Muscle of leg (tissue), 16 donors: ENCODE measurements at places on chromosomes 12 and 14.
A peak's percentile ranks its signal among the peaks of the same experiment; 100 is the strongest.

GRCh38 chr14:29536886-29537511, 390.6 kb downstream of the PRKD1 start:
- no peak for DNase-seq

GRCh38 chr14:88384718-88385117, 739 bp upstream of the SPATA7 start:
- peak; percentile 28 for DNase-seq

DNA sequence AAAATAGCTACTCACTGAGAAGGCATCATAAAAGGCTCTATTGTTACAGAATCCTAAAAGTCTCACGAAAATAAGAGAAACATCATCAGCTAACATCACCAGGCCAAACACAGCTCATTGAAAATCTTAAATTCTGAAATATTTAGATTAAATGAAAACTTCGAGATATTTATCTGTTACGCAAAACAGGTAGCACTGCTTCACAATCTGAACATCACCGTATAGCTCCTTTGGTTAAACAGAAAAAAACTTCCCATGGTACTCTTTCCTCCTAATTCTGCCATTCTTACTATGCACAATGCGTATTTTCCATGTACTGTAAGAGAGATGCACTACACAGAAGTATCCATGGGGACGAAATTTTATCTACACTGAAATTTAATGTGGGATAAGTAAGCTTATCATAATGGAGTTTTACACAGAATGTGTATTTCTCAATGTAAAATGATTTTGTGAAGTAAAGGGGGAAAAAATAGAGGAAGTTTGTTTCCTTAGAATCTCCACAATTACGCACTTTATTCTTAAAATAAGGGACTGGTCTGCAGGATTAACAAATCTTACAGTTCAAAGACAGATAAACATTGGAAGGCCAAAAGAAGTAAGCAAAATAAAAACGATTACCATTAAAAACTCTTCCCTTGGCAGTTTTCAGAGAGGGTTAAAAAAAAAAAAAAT, 1.9 kb downstream of the SGPP1 start:
- peak; percentile 44 for DNase-seq

- DNase-seq: no peak
Measured at GRCh38 chr12:13074396-13075117, 28.9 kb downstream of the GSG1 start.

- DNase-seq: no peak
Measured at GRCh38 chr12:32609966-32610365, 69.1 kb upstream of the DNM1L start.

DNA sequence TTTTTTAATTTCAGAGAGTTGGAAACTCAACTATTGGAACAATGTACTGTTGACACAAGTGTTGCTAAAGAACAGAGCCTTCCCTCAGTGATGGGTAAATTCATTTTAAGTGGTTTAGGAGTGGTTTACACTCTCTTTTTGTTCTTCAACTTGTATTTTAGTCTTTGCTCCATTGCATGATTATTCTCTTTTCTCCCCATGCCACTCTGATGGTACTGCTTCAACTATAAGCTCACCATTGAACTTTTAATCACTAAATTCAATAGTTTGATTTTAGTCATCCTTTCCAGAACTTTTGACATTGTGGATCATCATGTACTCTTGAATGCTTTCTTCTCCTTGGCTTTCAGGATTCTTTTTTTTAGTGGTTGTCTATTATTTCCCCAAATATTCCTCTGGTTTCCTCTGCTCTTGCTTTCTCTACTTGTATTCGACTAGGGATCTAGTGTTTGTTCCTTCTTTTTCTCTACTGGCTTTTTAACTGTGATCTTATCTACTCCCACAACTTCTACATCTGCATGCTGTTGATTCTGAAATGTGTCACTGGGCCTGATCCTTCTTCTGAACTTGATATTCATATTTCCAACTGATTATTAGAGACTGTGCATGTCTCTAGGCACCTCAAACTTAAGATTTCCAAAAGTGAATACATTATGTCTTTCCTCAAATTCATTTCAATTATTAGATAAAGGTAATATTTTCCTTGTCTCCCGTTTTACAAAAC, 15.4 kb downstream of the ACTR10 start:
- DNase-seq: no peak

- no peak for DNase-seq
Measured at GRCh38 chr12:70555081-70555480, 82.1 kb downstream of the PTPRB start.

DNA sequence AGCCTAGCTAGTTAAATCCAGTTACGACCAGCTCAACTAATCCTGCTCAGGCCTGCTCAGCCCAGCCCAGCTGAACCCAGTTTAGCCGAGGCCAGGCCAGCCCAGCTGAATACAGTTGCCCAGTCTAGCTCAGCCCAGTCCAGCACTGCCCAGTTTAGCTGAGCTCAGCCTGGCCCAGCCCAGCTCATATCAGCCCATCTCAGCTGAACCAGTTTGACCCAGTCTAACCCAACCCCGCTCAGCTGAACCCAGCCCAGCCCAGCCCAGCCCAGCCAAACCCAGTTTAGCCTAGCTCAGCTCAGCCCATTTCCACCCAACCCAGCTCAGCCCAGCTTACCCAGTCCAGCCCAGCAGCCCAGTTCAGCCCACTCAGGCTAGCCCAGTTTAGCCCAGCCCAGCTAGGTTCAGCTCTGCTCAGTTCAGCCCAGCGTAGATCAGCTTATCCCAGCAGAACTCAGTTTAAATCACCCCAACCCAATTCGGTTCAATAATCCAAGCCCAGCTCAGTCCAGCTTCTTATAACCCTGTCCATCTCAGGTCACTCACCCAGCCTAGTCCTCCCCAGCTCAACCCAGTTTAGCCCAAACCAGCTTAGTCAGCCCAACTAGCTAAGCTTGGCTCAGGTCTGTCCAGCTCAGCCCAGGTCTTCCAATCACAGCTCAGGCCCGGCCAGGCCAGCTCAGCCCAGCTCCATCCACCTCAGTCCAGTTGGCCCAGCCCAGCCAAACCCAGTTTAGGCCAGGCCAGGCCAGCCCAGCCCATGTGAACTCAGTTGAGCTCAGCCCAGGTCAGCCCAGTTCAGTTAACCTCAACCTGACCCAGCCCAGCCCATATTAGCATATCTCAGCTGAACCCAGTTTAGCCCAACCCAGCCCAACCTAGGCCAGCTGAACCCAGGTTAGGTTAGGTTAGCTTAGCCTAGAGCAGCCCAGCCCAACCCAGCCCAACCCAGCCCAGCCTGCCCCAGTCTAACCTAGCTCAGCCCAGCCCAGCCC, 76.7 kb downstream of the TMEM121 start:
- no peak for DNase-seq

DNA sequence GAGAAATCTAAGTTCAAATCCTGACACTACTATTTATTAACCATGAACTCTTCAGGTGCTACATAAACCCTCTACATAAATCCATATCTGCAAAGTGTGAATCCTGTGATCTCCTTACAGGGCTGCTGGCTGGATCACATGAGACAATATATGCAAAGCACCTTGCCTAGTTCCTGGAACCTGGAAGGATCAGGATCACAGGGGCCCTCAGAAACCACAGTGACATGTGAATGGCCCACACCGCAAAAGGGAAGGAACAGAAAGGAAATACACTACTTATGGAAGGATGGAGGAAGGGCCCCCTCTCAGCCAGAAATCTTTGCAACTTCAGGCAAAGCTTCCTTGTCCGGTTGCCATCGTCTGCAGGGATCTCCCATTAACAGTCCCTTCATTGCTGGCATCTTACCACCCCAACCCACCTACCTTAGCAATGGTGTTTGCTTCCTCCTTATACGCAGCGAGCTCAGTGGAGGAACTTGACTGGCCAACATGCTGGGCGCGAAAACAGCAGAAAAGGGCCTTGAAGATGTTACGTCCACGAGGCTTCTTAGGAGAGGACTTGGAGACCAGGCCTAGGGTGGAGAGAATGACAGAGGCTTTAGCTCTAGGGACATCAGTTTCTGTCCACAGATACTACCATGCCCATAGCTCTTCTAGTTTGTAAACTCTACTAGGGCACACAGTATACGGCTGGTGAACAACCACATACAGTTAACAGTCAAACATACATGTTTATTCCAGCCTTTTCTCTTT, 10.7 kb upstream of the AVIL start:
- DNase-seq: no peak

- DNase-seq: no peak
Measured at GRCh38 chr14:21264025-21264801, 5.0 kb downstream of the HNRNPC start.

DNA sequence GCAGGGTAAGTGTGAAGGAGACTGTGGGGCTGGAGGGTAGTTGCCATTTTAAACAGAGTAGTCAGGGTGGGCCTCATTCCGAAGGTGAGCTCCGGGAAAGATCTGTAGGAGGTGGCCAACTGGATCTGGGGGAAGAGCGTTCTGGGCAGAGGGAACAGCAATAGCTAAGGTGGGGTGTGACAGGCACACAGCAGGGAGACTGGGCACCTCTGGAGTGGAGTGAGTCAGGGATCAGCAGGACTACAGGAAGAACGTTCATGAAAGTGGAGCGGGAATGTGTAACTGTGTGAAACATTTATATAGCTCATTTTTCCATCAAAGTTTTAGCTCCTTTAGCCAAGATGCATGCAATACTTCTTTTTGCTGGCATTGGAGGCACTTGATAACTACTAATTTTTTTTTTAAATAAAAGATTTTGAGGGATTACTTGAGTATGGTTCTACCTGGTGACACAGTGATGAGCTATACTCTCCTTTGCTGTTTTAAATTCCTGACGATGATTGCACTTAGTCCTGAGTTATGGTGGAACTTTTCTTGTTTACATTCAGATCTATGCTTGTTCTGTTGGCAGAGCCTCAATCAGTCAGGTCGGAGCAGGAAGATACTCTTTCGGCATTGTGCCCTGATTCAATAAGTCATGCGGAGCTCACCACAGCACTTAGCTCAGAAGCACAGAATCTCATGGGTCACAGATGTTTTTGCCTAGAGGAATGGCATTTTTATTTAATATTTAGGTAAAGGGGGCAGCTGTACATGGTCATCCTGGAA, 106.4 kb downstream of the WIF1 start:
- no peak for DNase-seq

DNA sequence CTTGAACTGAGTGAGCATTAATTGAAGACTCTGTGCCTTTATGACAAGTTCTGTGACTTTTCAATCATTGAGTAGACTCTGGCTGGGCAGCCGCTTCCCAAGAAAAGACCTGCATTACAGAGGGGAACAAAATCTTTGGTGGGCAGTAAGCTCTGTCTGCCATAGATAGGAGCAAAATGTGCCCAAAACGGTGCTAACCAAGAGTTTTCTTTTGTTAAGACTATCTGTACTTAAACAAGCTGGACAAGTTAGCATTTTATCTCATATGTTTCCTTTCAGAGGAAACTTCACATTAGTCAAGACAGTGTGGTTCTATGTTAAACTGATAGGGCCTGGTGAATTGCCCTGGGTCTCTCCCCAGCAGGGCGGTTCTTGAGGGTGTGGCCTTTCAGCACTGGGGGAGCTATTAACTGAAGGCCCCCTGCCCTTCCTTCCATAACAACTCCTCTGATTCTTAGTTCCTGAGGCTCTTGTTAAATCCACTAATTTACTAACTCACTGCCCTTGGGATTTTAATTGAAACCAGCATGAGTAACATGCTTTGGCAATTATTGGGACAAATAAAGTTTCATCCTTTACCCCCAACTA, 219.6 kb downstream of the KTN1 start:
- DNase-seq: no peak
